Kidney epithelial cell (primary cell): ENCODE measurements at places on chromosomes 3 and 15.

DNA sequence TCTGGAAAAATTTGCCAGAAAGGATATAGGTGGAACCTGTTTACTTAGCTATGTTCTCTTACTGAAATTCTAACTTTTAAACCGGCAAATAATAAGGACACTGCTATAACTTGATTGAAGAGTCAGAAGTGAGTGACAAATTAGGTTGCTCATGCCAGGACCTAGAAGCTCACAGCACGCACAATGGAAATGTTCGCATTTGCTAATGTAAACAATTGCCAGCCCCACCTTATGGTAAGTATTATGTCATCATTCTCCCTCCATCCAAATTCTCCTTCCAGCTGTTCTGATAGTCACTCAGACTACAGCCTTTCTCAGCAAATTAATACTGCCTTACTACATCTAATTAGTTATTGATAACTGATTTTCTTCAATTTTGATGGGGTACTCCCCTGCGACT lies 4.8 kb upstream of the STXBP5L start:
- no peak for DNase-seq

- no peak for DNase-seq
Measured at GRCh38 chr3:143367171-143367570, 247.6 kb downstream of the CHST2 start.

DNA sequence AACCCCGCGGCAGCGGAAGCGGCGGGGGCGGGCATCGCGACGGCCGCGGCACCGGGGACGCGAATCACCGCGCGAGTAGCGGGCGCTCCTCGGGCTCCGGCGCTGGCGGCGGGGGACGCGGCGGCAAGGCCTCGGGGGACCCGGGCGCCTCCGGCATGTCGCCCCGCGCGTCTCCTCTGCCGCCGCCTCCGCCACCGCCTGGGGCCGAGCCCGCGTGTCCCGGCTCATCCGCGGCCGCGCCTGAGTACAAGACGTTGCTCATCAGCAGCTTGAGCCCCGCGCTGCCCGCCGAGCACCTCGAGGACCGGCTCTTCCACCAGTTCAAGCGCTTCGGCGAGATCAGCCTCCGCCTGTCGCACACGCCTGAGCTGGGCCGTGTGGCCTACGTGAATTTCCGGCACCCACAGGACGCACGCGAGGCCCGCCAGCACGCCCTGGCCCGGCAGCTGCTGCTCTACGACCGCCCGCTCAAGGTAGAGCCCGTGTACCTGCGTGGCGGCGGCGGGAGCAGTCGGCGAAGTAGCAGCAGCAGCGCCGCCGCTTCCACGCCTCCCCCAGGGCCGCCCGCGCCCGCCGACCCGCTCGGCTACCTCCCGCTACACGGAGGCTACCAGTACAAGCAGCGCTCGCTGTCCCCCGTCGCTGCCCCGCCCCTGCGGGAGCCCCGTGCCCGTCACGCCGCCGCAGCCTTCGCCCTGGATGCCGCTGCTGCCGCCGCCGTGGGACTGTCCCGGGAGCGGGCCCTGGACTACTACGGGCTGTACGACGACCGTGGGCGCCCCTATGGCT lies 675 bp downstream of the RBM15B start:
- no peak for DNase-seq

- no peak for DNase-seq
Measured at GRCh38 chr3:177361081-177361938, 164.0 kb upstream of the TBL1XR1 start.

- DNase-seq = peak; percentile 62
Measured at GRCh38 chr15:89857673-89858072, 36.1 kb downstream of the AP3S2 start.

GRCh38 chr15:20358779-20359414 lies 182.7 kb downstream of the GOLGA6L6 start:
- no peak for DNase-seq

DNA sequence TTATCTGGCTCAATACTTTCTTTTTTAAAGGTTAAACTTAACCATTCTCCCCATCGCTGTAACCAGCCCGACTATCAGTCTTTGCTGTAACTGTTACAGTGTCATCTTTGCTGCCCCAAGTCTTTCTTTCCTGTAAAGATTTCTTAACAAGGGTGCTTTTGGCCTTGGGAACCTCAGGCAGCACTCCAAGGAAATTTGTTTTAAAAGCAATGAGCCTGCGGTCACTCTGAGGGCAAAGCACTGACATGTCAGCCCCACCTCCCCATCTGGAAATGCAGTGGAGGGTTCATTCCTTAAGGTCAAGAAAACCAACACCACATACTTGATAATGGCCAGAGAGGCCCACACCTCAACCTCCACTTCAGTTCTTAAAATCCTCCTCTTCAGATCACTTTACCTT lies 3.2 kb downstream of the TRANK1 start:
- no peak for DNase-seq

DNA sequence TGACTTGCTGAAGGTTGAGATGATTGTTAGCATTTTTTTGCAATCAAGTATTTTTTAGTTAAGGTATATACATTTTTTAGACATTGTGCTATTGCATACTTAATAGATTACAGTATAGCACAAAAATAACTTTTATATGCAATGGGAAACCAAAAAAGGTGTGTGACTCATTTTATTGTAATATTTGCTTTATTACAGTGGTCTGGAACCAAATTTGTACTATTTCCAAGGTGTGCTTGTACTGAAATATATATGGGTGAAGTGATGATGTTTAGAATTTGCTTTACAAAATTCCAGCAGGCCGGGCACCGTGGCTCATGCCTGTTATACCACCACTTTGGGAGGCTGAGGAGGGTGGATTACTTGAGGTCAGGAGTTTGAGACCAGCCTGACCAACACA lies 29.1 kb upstream of the TBC1D23 start:
- no peak for DNase-seq

GRCh38 chr3:119428538-119428937 lies 34.9 kb downstream of the TMEM39A start:
- DNase-seq = no peak

DNA sequence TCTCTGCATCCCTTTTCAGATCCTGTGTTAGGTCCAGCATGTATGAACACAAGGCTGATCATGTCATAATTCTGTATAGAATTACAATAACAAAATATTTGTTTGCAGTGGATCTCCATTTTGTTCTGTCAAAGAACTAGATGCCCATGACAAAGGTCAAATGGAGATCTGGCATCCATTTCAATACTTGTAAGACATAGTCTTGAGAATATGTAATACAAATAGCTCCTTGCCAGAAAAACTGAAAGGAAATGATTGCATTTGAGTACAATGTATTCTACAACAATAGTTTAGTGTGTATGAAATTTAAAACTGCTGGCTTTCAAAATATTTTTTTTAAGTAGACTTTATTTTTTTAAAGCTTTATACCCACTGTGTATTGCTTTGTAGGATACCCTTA lies 101.1 kb downstream of the CMSS1 start:
- DNase-seq = no peak

DNA sequence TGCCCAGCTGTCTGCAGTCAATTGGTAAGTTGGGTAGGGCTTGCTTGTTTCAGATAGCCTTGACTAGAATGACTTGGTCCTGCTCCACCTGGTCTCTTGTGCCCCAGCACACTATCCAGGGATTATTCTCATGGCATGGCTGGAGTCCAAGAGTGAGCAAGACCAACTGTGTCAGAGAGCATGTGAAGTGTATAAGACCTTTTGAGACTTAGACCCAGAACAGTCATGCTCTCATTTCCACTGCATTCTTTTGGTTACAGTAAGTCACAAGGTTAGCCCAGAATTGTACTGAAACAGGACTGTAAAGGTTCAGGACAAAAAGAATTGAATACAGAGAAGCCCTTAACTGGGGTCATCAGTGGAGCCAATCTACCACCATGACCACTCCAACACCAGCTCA lies 650.8 kb upstream of the ADAMTS9 start:
- DNase-seq = peak; percentile 19
